ENCODE measurements at places on chromosomes 2 and 18. TPM values are rescaled to one million over a fixed set of nuclear protein-coding genes. Genes with fewer than 3 reads are reported as not detected.

The CD8A gene
- 686 TPM for total RNA-seq

The PSD4 gene
- 388 TPM for total RNA-seq

The NEU4 gene
- total RNA-seq, result 0.12 TPM

The MAP3K19 gene
- not detected for total RNA-seq

The DYTN gene
- total RNA-seq, result not detected

The EPHA4 gene
- total RNA-seq, result 0.91 TPM

The ZC3H8 gene
- total RNA-seq, result 16.0 TPM

The CRYGD gene
- not detected for total RNA-seq

The UGT1A5 gene
- not detected for total RNA-seq

The SERPINB2 gene
- total RNA-seq, result not detected

The ZNF142 gene
- total RNA-seq, result 55.4 TPM

The APLF gene
- total RNA-seq, result 3.3 TPM

The OTOF gene
- total RNA-seq, result 115 TPM

The FBXO48 gene
- total RNA-seq, result 3.4 TPM

The DLX1 gene
- not detected for total RNA-seq

The DTNA gene
- total RNA-seq, result not detected

The ITGA4 gene
- total RNA-seq, result 301 TPM

The TFPI gene
- total RNA-seq, result not detected

The PRSS56 gene
- not detected for total RNA-seq

The RAPGEF4 gene
- total RNA-seq, result 0.21 TPM

The SERPINB13 gene
- total RNA-seq, result not detected

The SETBP1 gene
- total RNA-seq, result 25.2 TPM

The RNU2-63P gene
- 48.9 TPM for total RNA-seq
